Stimulated activated CD4-positive, alpha-beta T cell treated with anti-CD3 and anti-CD28 coated beads, Interleukin-15, amount 100 ng/mL, for 1 hour (primary cell): ENCODE measurements at places on chromosomes 12 and 14.

DNA sequence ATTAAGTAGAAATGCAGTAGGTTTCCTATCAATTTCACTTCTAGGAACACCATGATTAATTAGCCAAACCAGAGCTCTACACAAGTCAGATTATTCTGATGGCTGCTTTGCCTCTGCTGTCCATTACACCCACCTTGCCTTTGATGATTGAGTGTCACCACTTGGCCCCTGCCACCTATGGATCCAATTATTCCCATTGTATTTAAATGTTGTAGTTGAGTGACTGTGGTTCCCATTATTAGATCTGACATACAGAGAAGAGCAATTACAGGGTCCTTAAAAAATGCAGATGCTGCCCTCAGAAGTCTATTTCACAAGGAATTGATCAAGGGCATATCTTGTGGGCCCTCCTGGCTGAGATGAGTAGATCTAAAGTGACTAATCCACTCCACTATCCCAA is 39.5 kb upstream of the SLC38A4 start:
- DNase-seq, result no peak

GRCh38 chr14:104295681-104296387 is 157.4 kb downstream of the KIF26A start:
- DNase-seq, result no peak

DNA sequence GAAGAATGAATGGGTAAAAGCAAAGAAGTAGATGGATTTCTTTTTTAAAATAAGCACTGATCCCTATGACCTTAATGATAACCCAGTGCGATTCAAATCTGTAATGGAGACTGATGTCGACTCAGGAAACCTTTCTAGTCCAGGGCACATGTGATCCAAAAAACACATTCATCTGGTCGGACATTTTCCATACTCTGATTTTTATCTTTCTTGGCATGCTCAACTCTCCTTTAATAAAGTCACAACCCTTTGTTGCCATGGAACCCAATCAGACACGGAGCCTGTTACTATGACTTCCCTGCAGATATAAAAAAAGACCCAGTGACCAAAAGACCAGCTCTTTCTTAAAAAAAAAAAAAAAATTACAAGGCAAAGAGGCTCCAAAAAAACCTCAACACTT is 27.9 kb downstream of the TMCC3 start:
- DNase-seq, result no peak

GRCh38 chr14:77584809-77585208 is 31.6 kb downstream of the SPTLC2 start:
- DNase-seq, result no peak

DNA sequence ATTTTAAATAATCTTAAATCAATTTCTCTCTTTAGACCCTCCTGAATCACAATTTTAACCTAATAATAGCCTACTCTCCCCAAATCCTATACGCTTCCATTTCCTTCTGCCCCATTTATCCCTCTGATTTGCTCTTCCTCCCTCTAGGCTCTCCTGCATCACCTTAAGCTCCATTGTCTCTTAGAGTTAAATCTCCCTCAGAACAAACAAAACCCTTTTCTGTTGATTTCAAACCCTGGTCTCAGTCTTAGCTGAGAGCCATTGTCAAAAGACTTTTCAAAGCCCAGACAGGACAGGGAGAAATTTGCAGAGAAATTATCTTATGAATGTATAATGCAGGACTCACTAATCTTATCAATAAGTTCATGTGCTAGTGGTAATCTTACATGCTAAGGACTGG is 106.1 kb downstream of the C12orf75 start:
- no peak for DNase-seq

GRCh38 chr12:54285150-54286041 is 4.9 kb downstream of the HNRNPA1 start:
- no peak for DNase-seq

DNA sequence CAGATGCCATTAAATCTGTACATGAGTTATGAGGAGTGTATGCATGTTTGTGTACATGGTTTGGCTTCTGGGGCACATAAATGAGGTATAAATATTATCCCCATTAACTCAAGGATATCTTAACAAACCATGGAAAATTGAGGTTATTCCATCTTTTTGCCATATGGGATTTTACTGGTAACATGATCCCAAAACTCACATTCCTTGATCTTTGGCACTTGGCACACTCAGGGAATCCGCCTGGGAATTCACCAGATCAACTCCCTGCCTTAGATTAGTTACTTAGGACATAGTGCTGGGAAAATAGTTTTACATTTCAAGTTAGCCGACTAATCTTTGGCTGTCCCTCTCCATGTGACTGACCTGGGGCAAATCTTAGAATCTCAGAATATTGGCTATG is 16.9 kb downstream of the CDKN1B start:
- no peak for DNase-seq

DNA sequence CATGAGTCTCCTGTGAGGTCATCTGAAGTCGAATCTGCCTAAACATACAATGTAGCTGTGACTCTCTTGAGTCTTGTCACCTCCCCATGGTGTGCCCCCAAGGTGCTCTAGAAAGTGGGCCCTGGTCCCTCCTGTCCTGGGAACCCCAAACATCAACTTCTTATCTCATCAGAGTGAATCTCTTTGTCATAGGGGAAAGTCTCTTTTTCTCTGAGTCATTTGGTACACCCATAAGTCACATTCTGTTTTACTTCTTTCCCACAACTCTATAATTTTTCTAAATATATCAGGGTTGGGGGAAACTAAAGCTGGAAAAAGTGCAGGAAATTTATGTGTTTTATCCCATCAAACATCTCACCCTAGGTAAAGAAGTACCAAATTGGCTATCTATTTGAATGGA is 12.9 kb downstream of the SDR9C7 start:
- no peak for DNase-seq

DNA sequence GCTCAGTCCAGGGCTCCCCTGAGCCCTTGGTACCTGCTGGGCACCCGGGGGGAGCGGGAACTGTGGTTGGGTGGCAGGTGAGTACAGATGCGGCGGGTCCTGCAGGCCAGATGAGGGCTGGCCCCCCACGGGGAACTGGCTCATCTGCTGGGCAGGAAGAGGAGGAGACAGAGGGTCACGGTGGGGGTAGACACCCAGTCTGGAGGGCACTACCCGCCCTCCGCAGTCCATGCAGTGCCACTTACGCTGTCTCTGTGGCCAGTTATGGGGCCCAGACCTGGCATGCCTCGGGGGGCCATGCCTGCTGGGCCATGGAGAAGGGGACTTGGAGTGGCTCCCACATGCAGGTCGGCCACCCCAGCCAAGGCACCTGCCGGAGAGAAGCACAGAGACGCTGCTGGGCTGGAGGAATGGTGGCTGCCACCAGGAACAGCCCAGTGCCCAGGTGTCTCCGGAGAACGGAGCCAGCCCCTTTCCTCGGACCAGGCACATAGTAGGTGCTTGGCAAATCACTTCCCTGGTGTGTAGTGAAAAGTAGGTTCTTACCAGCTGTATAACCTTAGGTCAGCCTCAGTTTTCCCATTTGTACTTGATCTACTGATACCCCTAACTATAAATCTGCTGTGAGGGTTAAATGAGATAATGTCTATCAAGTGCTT is 21.1 kb downstream of the FOXN4 start:
- DNase-seq, result no peak

GRCh38 chr14:104094056-104094708 is 8.7 kb downstream of the ASPG start:
- no peak for DNase-seq

DNA sequence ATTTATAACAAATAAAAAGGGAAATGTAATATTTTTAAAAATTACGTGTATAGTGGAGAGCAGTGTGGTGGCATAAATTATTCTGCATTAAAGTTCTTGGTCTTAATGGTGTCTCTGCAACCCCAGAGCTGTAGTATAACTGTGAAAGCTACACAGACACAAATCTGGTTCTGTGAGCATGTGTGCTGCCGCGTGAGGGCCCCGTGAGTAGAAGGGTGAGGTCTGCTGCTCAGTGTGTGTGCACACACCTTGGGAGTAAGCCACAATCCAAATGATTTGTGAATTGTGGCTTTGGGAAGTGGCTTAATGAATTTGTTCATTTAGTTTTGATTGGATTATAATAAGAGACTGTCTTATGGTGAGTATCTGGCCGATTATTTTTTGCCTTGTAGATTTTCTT is 16.8 kb downstream of the PELI2 start:
- no peak for DNase-seq

DNA sequence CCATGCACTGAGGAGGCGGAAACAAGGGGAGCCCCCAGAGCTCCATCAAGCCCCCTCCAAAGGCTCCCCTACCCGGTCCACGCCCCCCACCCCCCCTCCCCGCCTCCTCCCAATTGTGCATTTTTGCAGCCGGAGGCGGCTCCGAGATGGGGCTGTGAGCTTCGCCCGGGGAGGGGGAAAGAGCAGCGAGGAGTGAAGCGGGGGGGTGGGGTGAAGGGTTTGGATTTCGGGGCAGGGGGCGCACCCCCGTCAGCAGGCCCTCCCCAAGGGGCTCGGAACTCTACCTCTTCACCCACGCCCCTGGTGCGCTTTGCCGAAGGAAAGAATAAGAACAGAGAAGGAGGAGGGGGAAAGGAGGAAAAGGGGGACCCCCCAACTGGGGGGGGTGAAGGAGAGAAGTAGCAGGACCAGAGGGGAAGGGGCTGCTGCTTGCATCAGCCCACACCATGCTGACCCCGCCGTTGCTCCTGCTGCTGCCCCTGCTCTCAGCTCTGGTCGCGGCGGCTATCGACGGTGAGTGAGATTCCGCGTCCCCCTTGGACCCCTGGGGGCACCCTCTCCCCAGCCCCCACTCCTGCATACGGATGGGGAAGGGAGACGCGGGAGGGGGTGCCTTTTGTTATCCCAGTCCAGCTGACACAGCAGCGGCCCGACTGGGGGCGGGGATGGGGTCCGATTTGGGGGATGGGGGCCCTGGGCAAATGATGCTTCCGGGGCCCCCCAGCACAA is 400 bp downstream of the LRP1 start:
- no peak for DNase-seq

DNA sequence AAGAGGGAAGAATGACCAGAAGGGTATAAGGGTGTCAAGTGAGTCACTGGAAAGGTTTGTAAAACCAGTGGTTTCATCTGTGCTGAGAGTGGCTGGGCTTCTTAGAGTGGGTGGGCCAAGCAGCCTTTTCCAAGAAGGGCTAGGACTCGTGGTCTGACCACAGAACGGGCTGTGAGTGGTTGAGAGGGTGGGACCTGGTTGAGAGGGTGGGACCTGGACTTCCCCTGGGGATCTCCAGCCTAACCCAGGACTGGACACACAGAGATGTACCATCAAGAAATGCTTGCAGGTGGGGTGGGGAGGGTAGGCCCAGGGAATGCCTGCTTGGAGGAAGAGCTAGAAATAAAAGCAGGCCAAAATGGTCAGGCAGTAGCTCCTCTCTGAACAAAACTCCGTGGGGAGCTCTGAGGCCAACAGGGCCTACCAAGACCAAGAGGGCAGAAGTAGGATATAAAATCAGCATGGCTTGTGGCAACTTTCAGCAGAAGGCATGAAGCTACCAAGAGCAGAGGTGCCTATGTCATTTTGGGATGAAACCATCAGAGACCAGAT is 140.5 kb downstream of the FOXN3 start:
- peak; percentile 16 for DNase-seq

GRCh38 chr14:81471062-81471461 is 62.6 kb downstream of the SEL1L start:
- DNase-seq, result no peak

GRCh38 chr14:92035890-92036289 is 4.0 kb downstream of the TRIP11 start:
- DNase-seq, result no peak

GRCh38 chr12:102350070-102350469 is 130.3 kb downstream of the IGF1 start:
- DNase-seq, result no peak

DNA sequence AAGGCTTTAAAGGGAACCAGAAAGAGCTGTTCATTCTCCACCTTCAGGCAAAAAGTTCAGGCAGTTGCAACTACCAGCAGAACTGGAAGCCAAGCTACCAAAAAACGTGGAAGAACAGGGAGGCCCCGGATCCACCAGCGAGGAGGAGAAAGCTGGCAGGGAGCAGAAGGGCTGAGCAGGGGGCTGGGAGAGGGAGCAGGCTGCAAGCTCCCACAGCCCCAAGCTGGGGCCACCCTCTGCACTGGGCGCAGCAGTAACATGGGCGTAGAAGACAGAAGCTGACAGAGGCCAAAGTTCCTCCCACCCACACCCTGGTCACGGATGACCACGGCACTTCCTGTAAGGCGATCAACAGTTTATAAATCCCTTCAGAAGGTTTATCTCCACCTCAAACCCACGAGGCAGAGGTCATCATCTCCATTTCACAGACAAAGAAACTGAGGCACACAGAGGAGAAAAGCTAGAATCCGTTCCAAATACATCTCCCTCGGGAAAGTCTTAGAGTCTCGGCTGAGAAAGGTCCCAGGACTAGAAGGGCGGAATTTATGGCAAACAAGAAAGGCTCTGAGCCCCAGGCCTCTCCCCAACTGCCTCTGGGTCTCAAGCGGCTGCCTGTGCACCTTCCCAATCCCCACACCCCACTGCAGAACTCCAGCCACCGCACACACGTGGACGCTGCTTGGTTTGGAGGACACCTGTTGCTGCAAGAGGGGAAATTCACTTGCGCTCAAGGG is 1.8 kb downstream of the CCDC85C start:
- DNase-seq, result no peak

- no peak for DNase-seq
These were observed 91.4 kb downstream of the PLEKHA5 start for GRCh38 chr12:19220852-19221466.

- DNase-seq, result no peak
These were observed 17.4 kb upstream of the NAP1L1 start for GRCh38 chr12:76101739-76102385.

DNA sequence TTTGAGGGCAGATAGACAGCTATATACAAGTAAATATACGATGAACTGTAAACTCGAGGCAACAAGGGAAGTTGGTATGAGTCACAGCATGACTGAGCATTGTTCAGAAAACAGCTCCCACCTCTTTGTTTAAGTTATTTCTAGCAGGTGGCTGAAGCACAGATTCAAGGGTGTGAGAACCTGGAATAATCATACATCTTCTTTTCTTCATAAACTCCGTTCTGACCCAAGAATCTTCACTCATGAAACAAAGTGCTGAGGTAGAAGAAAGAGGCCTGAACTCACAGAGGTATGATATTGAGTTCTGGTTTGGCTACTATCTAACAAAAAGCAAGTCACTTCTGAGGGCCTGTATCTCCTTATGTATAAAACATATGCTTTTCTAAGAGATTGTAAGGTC is 364.1 kb upstream of the KITLG start:
- no peak for DNase-seq

DNA sequence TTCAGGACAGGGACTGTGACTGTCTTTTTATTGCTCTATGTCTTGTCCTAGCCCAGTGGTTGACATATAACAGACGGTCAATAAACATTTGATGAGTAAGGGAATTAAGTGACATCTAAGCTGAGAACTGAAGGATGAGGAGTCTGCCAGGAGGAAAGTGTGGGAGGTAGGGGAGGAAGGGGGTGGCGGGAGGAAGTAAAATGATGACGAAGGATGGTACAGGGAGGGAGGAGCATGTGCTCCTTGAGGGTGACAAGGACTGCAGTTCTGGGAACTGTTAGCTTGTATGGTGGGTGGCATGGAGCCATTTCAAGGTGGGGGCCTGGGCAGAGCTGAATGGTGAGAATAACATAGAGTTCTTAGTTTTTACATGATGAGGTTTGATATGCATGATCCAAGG is 64.4 kb downstream of the RGS6 start:
- no peak for DNase-seq
